Activated CD8-positive, alpha-beta T cell treated with anti-CD3 and anti-CD28 coated beads for 36 hours (primary cell): ENCODE measurements at places on chromosomes 12 and 14. TPM values are rescaled to one million over a fixed set of nuclear protein-coding genes. Genes with fewer than 3 reads are reported as not detected.

The KRT2 gene
- total RNA-seq = not detected

The TOGARAM1 gene
- 7.9 TPM for total RNA-seq

- DNase-seq = no peak
Observed at GRCh38 chr14:52129721-52130120, 60.9 kb upstream of the NID2 start.

GRCh38 chr12:16949371-16949770 lies 343.4 kb upstream of the LMO3 start:
- DNase-seq = no peak

- no peak for DNase-seq
Observed at GRCh38 chr12:49364989-49365388, 2.3 kb upstream of the SPATS2 start.

The DTX1 gene
- 2.9 TPM for total RNA-seq

- no peak for DNase-seq
Observed at GRCh38 chr12:45464699-45465098, 248.8 kb downstream of the ANO6 start.

The WIF1 gene
- not detected for total RNA-seq

The RFX4 gene
- not detected for total RNA-seq

The LIN7A gene
- total RNA-seq = not detected

The HOTAIR gene
- not detected for total RNA-seq
